Kidney tubule cell (primary cell): ENCODE measurements at places on chromosomes 3 and 15.

DNA sequence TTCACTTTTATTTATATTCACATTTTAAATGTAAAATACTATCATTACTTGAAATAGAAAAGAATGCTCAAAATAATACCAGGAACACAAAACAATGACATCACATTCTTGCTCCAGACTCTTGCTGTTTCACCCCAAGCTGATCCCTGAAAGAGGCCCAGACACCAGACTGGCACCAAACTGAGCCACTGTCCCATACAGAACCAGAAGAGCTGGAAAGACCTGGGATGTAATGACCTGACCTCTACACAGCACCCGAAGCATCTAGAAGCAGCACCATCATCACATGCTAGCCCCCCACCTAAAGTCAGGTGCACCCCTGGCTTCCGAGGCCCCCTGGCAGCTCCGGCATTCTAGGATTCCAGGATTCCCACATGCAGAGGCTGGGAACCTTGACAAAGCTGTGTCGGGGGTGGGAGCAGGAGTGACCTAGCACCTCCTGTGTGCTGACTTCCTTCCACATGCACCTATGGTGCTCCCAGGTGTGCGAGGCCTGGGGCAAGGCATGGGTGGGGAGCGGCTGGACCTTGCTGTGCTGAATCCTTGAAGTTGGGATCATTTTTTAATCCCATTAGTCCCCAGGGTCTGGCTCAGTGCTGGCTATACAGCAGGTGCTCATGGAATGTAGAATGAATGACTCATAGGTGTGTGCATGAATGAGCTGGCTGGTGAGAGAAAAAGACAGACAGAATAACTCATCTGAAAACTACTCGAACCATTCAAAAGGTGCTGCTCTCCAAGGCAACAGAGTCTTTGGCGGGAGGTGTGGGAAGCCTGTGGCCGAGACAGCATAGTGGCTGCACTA, 144.7 kb upstream of the IQSEC1 start:
- peak; percentile 98 for DNase-seq

DNA sequence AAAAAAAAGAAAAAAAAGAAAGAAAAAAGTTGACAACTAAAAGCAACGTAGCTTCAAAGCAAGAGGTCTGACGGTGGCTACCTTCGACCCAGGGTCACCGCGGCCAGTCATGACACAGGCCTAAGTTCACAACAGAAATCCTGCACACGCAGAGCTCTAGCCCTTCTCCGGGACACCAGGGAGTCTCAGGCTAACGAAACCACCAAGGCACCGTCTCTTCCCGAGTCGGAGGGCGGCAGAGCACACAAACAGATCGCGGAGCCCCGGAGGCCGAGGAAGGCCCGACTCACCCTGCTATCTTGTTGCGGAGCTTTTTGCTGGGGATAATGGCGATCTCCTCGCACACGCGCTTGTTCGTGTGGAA, 584 bp downstream of the RPS17 start:
- DNase-seq = peak; percentile 24

- DNase-seq = peak; percentile 59
These were observed 9.7 kb downstream of the TTC23 start for GRCh38 chr15:99239545-99240198.

- no peak for DNase-seq
These were observed 264.4 kb upstream of the NR2F2 start for GRCh38 chr15:96066126-96066525.

- DNase-seq = no peak
These were observed 5.9 kb upstream of the TKT start for GRCh38 chr3:53261712-53262111.

- no peak for DNase-seq
These were observed 18.6 kb downstream of the MAGEF1 start for GRCh38 chr3:184693011-184693975.

GRCh38 chr3:9448071-9448470, 50.7 kb downstream of the SETD5 start:
- no peak for DNase-seq

- peak; percentile 93 for DNase-seq
These were observed 24.1 kb downstream of the SHC4 start for GRCh38 chr15:48939648-48940047.

GRCh38 chr15:95302206-95302605, 1028.3 kb upstream of the NR2F2 start:
- peak; percentile 37 for DNase-seq

GRCh38 chr3:157354722-157355121, 81.9 kb upstream of the PTX3 start:
- peak; percentile 21 for DNase-seq

DNA sequence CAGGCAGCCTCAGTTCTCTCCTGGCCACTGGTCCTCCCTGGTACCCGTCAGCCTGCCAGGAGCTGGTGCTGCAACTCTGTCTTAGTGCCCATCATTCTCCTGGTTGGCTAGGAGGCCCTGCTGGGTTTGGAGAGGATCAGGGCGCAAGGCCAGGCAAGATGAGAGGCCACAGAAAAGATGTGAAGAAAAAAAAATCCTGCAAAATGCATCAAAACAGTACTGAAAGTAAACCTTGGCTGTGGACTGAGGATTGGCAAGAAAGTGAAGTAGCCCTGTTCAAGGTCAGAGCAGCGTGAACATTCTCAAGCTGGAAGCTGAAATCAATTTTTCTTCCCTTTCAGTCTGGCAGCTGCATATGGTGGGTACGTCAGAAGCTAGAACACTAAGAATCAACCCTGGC, 74.2 kb downstream of the GTF2E1 start:
- DNase-seq = no peak

GRCh38 chr3:111713833-111714232, 118.7 kb upstream of the ZBED2 start:
- DNase-seq = no peak

- DNase-seq = no peak
These were observed 497 bp upstream of the CLASP2 start for GRCh38 chr3:33718595-33718907.

DNA sequence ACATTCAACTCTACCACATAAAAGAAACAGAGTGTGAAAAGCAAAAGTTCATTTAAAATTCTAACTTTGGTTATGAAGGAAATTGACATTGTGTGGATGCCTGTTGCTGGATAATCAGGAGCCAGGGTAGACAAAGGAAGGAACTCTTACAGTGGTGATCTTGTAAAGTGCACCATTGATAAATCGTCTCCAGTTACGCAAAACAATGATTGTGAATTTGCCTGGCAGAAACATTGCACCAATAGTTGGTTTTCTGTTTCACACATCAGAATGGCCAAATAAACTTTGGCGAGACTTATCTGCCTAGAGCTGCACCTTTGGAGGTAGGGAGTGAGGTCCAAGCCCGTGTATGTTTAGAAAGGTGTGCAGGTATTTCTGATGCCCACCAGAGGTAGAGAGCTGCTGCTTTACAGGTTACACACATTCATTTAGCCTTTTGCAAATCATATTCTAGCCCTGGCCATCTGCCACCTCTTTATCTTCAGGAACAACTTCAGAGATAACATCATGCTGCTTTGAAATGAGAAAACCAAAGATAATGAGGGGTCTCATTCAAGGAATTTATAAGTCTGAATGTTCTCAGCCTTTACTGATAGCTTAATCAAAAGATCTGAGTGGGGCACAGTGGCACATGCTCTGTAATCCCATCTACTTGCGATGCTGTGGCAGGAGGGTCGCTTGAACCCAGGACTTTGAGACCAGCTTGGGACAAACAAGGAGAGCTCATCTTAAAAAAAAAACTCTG, 47.4 kb upstream of the P3H2 start:
- DNase-seq = no peak

GRCh38 chr3:126423191-126424038, 28.7 kb downstream of the CFAP100 start:
- no peak for DNase-seq

- peak; percentile 98 for DNase-seq
These were observed at the start of gene DET1 for GRCh38 chr15:88546248-88547129. Gene DET1, minus strand, starts transcription at chr15:88546681. Its CDS starts 14,976 bp downstream, at chr15:88531705.

DNA sequence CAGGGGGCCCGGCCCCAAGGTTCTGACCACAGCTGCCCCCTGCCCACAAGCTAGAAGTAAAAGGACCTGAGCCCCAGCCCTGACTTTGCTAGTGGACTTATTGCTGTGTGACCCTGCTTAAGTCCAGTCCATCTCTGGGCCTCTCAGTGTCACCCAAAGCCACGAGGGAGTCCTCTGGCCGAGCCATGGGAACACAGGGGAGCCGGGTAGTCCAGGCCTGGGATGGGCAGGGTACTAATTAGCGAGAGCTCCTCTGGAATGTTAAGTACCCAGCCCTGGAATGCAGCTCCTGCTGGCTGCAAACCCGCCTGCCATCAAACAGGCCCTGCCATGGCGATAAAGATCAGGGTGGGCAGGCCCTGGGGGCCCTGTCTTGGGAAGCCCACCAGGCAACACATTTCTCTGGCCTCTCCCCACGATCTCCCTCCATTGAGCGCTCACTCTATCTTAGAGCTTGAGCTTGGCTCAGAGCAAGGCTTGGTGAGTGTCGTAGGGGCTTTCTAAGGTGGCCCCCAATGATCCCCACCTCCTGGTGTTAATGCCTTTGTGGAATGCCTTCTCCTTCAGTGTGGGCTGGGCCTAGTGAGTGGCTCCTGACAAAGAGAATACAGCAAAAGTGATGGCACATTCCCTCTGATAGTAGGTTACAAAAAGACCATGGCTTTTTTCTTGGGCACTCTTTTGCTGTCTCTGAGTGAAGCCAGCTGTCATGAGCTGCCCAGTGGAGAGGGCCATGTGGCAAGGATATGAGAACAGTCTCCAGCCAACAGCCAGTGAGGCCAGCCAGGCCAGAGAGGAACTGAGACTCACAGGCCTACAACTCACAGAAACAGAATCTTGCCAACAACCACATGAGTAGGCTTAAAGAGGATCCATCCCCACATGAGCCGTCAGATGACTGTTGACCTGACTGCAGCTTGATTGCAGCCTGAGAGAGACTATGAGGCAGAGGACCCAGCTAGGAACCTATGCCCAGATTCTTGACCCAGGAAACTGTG, 133.1 kb downstream of the SMAD6 start:
- DNase-seq = peak; percentile 36

DNA sequence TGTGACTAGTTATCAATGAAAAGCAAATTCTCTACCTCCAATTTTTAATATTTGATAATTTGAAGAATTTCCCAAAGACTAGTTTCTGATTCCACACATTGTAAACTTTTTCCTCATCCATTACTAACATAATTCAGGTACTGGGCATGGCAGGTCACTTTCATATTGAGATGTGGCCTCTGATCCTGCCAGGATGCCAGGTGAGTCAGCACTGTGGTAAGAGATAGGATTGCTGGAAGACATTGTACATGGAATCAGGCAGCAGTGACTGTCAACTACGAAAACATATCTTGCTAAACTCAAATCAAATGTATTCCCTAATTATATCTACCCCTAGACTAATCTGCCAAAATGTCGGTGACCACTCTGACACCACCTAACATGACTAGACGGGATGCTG, 33.2 kb upstream of the POU1F1 start:
- peak; percentile 73 for DNase-seq

DNA sequence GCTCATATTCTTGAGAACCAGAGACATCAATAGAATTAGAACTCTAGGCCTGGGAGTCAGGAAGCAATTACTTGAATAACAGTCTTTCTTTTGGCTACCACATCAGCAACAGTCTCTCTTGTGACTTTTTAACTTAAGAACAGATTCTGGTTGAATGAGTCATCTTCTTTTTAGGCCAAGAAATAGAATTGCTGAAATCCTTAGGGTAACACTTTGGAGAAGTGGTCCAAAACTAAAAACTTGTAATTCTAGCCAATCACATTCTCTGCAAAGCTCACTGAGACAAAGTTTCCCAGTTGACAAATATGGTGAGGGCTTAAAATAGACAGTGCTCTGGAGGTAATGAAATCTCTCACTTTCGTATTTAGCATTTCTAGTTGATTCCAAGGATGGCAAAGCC, 238.0 kb downstream of the SHOX2 start:
- DNase-seq = no peak

DNA sequence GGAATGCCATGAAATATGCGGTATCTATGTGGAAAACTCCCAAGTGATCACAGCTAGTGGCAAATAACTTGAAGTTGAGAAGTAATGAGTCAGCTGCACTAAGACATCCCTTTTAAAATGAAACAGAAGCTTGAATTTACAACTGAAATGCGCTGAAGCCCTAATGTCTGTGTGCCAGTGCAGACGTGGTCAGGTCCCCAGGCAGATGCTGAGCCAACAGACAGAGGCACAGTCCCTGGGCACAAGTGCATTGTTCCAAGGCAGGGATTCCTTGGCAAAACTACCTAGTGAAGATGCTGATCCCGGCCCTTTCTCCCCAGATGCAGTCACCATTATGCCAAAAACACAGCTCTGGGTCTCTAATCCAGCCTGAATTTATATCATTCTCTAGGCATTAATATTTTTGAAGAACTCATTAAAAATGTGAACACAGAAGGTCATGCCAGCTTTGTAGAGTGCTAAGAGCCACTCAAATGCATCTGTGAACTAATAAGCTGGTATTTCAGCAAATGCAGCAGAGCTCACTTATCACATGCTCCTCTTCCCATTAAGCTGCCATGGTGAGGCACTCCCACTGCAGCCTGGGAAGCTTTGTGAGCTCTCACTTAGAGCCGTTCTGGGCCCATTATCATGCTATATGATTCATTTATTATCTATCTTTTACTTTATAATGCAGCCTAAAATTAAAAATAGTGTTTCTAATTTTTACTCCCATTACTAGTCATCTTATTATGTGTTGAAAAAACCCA, 200.1 kb downstream of the GABRB3 start:
- peak; percentile 2 for DNase-seq

GRCh38 chr3:158970006-158970405, 168.2 kb downstream of the MFSD1 start:
- no peak for DNase-seq

DNA sequence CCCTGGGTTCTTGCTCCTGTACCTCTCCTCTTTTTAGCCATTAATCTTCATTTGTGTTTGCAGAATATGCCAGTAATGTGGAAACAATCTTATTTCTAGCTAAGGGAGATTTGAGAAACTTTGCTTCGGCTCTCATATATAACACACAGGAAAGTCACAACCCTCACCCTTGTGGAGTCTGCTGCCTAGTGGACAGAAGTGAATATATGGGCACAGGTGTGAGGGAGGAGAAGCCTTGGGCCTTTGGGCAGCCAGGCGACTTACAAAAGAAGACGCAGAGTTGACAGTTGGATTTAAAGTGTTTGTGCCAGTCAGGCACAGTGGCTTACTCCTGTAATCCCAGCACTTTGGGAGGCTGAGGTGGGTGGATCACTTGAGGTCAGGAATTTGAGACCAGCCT, 181.8 kb upstream of the TBL1XR1 start:
- DNase-seq = no peak

DNA sequence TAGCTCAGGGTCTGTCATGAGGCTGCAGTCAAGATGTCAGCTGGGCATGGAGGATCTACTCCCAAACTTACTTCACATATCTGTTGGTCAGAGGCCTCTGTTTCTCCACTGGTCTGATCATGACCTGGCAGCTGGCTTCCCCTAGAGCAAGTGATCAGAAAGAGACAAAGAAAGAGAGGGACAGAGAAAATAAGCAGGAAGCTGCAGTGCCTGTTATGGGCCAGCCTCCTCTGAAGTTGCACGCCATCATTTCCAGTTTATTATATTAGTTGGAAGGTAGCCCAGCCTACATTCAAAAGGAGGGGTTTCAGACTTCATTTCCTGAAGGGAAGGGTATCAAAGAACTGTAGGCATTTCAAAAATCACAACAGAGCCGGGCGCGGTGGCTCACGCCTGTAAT, 5.0 kb upstream of the RPP25 start:
- no peak for DNase-seq
